H54 (cell line): ENCODE measurements at places on chromosomes 4 and X.

- no peak for DNase-seq
Measured at GRCh38 chrX:154002215-154002719, 17.4 kb downstream of the IRAK1 start.

- DNase-seq = no peak
Measured at GRCh38 chr4:126916049-126916625, 716.6 kb upstream of the INTU start.

- DNase-seq = no peak
Measured at GRCh38 chrX:136268051-136269048, 17.1 kb upstream of the MAP7D3 start.

DNA sequence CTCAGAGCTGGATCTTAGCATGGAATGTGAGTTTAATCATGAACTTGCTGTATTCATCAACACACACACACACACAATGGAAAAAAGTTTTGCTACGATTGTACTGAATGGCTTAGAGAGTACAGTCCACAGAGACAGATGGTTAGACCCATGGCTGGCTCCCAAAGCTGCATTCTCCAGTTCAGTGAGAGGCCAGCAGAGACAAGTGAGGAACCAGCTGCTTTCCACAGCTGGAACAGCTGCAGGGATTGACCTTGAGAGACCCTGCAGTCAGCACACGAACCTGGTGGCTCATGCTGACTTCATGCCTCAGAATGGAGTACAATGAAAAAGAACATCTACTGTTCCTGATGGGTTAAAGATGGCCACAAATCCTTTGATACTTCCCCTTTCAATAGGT, 94.5 kb downstream of the DHX15 start:
- DNase-seq = no peak

DNA sequence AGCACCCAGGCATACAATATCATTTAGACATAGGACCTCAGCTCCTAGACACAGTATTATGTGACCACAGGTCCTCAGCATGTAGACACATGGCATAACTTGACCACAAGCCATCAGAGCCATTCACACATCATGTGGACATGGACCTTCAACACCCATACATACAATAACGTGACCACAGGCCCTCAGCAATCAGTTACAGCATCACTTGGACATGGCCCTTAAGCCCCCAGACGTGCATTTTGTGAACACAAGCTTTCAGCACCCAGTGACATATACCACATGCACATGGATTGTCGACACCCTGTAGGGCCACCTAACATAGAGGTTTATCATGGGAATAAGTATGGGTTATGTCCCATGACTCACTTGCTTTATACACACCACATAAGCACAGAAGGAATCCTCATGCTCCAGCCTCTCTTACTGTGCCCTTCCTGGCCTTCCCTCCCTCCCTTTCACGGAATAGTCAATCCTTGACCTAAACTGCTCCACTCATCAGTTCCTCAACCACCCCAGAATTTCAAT, 1.9 kb downstream of the TSPYL2 start:
- no peak for DNase-seq

DNA sequence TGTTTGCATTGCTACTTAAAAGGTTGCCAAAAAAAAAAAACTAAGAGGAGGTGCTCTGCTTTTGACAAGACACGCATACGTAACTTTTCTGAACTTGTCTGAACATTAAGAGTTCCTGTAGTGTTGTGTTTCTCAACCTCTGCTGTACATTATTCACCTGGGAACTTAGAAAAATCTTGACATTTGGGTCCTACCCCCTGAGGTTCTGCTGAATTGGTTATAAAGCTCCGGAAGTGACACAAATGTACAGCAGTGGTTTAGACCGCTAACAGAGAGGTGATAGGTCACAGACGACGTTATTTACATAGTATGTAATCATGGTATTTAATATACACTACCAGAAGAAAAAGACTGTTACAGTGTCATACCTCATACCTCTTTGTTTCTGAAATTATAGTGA, 61.1 kb downstream of the CPEB2 start:
- no peak for DNase-seq

DNA sequence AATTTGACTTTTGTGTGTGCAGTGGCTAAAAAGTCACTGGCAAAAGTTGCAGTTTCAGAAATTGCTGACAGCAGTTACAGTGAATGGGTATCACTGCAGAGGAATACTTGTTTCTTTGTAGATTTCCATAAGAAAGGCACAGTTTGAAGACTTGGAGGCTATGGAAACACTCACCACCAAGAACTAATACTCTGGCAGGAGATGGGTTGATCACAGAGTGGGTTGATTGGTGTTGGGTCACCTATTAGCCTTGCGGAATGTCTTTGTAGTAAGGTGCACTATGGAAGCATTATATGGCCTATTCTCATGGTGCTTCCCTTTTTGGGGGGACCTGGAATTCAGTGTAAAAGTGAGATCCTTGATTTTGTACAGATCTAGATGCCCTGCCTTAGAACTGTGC, 502.8 kb downstream of the CFAP47 start:
- DNase-seq = no peak

DNA sequence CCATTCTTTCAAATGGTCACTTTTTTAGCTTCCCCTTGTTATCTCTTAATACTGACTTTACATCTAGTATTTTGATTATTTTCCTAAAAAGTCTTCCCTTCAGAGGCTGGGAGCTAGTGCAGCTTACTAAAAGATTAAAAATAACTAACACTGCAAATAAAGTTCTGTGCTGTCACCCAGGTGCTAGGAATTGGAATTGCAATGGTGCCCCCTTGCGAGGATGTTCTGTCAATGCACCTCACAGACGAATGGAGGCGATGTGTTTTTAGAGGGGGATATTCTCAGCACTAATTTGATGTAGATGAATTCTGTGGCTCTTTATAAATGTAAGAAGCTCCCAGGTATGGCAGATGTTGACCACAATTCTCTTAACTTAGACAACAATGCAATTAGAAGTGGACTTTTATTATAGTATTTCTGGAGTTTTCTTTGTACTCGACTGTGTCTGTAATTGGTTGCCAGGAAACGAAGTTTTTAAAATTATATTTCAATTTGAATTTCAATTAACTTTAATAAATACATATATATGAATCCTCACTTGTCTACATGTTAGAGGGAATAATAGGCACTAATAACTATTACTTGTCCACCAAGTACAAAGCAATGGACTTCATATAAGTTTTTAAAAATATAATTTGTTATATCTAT, 22.0 kb upstream of the SMIM31 start:
- peak; percentile 7 for DNase-seq

GRCh38 chrX:131830400-131831184, 192.5 kb upstream of the STK26 start:
- peak; percentile 32 for DNase-seq
